ENCODE measurements at places on chromosomes 4 and X.

DNA sequence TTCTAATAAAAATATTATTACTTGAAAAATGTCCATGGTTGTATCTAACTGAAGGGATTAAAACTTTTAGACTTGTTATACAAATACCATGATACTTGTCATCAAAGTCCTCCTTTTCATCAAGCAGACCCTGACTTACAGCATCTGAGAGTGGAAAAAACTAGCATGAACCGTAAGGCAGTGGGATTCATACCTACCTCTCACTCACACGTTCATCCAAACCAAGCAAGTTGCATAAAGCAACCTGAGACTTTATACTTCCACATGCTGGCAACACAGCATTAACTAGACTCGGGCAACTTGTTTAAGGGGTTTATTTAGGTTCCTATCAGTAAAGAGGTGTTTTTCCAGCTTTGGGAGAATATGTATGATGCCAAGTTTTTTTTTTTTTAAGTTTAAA is 22.6 kb upstream of the TLR7 start:
- no peak for DNase-seq

- no peak for DNase-seq
Measured at GRCh38 chr4:180999217-180999616, 1244.0 kb upstream of the TENM3 start.

- no peak for DNase-seq
Measured at GRCh38 chr4:26220696-26221095, 100.1 kb upstream of the RBPJ start.

- no peak for DNase-seq
Measured at GRCh38 chr4:101140228-101140627, 207.1 kb downstream of the PPP3CA start.

DNA sequence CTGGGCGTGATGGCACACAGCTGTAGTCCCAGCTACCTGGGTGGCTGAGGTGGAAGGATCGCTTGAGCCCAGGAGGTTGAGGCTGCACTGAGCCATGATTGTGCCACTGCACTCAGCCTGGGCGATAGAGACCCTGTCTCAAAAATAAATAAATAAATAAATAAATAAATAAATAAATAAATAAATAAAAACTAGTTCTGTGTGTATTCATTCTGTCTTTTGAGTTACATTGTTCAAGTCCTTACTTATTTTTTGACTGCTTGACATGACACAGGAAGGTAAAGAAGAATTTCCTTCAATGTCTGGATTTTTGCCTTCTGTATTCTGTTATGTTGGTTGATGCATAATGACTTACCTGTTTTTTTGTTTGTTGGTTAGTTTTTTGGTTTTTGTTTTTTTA is 2.2 kb upstream of the NAA10 start:
- DNase-seq: no peak

DNA sequence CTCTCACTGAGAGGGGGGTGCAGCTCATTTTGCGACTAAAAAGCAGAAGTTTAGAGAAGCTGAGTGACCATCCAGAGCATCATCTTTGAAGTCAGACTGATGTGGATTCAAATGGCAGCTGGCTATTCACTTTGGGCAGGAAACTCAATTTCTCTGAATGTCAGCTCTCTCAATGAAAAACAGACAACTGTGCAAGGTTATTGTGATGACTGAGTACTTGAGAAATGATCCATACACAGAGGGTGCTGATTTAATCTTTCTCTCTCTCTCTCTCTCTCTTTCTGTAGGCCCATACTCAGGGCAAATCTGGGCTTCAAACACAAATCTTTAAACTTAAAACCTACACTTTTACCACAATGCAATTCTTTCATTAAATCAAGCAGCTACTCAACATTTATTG is 185.8 kb upstream of the SLIT2 start:
- DNase-seq: no peak

- no peak for DNase-seq
Measured at GRCh38 chrX:37872303-37872655, 24.9 kb upstream of the DYNLT3 start.

- no peak for DNase-seq
Measured at GRCh38 chrX:45696736-45697135, 496.1 kb upstream of the DIPK2B start.

GRCh38 chrX:51332188-51332942 is at the start of gene NUDT10:
NUDT10 (plus strand) TSS chrX:51332822; CDS start chrX:51332966, 144 bp downstream.
- no peak for DNase-seq

- DNase-seq: no peak
Measured at GRCh38 chrX:10847333-10847732, 226.9 kb upstream of the MID1 start.

DNA sequence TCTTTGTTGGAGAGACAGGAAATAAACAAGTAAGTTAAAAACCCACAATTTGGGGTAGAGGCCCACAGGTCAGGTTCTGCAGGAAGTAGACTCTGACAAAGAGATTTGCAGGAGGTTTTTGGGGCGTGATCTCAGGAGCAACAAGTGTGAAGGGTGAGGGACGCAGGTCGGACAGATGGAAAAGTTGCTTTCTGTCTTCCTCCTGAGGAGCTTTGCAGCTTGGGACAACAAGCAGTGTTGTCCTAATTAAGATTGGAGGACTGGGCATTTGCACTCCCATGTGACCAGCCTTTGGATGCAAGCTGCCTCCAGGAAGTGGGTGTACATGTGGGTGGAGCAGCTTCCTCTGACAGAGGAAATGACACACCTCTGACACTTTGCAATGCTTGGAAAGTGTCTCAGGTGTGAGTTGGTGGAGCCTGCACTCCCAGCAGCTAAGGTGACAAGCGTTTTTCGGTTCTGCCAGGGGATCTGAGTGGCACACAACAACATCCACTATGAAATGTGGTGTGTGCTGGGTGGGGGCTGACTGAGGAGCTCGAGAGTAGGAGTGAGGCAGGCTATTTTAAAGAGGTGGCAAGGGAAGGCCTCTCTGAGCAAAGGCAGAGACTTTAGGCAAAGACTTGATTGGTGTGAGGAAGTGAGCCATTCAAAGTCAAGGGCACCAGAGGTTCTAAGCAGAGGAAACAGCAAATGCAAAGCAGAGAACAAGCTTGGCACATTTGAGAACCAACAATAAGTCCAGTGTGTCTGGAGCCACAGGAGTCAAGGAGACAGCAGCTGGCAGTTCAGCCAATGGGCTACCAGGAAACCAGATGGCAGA is 339.8 kb upstream of the GATB start:
- no peak for DNase-seq

- DNase-seq: no peak
Measured at GRCh38 chr4:153374442-153374841, 30.0 kb downstream of the MND1 start.

DNA sequence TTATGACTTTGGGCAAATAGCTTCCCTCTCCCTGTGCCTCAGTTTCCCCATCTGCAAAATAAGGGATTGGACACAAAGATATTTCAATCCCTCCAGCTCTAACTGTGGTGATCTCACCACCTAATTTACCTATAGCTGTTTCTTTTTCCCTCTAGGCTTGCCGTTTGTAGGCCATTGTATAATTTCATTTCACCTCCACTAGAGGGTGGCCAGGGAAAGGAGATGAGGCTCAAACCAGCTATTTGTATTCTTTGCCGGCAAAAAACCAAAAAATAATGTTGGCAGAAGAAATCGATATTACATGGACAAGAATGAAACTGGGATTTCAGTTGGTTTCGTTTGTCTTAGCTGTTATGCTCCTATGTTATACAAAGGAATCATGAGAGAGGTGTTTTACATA is 36.1 kb upstream of the DOCK11 start:
- DNase-seq: peak; percentile 2
